ENCODE measurements at places on chromosomes 12 and 14.
A peak's percentile ranks its signal among the peaks of the same experiment; 100 is the strongest.

DNA sequence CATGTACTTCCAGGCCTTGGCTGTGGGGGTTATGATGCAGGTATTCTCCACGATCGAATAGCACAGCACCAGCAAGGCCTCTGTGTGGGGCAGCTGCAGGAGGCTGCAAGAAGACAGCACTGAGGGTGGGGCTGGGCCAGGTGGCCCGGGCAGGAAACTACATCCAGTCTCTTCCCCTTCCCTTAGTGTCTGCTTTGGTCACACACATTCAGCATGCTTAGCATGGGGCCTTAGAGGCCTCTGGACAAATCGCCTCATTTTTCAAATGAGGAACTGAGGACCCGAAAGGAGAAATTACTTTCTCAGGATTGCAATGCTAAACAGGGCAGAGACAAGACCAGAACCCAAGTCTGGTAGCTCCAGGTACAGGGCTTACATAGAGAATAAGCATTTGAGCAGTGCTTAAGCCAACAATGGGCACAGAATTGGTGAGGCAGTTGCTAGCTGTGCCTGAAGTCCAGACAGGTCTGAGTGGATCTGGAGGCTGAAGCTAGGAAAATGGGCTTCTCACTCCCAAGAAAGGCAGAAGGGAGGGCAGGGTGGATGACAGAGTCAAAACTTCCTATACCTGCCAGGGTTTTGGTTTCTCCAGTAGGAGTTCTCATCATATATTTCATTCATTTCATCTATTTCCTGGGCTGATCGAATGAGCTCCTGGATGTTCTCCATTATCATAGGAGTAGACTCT is 3.5 kb downstream of the ACRBP start:
- DNase-seq = no peak

- DNase-seq = no peak
These were observed at the start of gene ST8SIA1 for GRCh38 chr12:22334410-22335100. Gene ST8SIA1 (minus strand): TSS chr12:22334707. CDS start chr12:22334232, 475 bp downstream.

DNA sequence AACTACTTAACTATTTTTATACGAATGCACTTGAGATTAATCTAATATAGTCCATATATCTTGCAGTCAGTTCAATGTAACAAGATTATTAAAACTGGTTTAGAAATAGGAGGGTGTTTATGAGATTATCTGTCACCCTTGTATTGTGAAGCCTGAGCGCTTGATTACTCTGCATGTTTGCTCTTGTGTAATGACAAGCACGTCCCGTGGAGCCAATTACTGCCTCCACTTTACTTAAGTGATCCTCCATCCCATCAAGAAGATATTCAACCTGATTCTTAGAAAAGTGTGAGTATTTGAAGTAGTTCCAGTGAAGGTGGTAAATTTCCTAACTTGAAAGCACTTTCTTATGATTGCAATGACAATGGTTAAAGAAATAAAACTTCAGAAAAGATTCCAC is 415.2 kb upstream of the GARIN6 start:
- DNase-seq = no peak

- no peak for DNase-seq
These were observed 5.0 kb downstream of the CMTM5 start for GRCh38 chr14:23381871-23382270.

DNA sequence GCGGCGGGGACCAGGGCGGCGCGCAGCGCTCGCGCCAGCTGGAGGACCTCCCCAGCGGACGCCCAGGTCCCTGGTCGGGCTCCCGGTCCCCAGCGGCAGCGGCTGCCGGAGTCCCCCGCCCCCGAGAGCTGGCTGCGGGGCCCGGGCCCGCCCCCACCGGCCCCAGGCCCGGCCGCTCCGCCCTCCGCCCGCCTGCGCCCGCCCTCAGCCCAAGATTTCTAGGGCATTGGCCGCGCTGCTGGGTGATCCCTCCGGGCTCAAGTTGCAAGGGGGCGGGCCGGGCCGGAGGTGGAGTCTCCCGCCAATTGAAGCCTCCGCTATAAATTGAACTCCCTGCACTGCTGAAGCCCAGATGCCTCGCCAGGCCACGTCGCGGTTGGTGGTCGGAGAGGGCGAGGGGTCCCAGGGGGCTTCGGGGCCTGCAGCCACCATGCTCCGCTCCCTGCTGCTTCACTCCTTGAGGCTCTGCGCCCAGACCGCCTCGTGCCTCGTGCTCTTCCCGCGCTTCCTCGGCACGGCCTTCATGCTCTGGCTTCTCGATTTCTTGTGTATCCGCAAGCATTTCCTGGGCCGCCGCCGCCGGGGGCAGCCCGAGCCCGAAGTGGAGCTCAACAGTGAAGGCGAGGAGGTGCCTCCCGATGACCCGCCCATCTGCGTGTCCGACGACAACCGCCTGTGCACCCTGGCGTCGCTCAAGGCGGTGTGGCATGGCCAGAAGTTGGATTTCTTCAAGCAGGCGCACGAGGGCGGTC is at the start of gene DIO3:
Gene DIO3, plus strand, starts transcription at position 351 of the 752 bp plus-strand sequence.
- peak; percentile 39 for DNase-seq

DNA sequence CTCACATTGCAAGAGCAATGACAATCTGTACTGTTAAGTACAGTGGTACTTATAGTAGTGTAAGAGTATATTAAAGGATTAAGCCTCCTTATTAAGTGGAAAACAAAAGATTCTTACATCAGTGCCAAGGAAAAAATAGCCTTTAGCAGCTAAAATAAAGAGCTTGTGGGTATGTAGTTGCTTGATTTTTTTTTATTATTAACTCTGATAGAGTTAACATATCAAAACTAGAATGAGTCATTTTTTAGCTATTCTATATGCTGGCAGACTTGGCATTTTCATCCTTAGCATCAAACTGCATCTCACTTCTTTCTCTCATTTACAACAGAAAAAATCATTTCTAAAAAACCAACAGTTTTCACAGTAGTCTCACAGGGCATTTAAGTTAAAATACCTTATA is 86.5 kb downstream of the ATP2B1 start:
- no peak for DNase-seq

DNA sequence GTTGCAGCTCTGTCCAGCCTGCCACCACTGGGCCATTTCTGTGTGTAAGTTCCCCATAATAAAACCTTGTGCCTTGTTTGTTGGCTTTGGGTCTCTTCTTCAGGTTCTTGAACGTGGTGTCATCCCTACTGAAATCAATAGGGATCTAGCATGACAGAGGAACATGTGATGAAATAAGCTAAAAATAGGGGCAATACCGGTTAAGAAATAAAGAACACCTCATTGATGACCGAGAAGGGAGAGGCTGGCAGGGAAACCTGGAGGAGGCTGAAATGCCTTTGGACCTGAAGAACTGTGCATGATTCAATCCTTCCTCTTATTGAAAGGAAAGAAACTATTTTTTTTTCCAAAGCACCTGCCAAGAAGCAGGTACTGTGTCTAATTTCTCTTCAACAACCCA is 172.3 kb downstream of the PPM1H start:
- no peak for DNase-seq

- no peak for DNase-seq
These were observed 7.5 kb upstream of the MSI1 start for GRCh38 chr12:120376416-120376815.

GRCh38 chr14:35986219-35986573 is 160.1 kb downstream of the BRMS1L start:
- no peak for DNase-seq

- DNase-seq = peak; percentile 87
These were observed at the start of gene KCNJ8 for GRCh38 chr12:21774358-21775132. Gene KCNJ8 (minus strand): TSS chr12:21774706. CDS start chr12:21773616, 1,090 bp downstream.

DNA sequence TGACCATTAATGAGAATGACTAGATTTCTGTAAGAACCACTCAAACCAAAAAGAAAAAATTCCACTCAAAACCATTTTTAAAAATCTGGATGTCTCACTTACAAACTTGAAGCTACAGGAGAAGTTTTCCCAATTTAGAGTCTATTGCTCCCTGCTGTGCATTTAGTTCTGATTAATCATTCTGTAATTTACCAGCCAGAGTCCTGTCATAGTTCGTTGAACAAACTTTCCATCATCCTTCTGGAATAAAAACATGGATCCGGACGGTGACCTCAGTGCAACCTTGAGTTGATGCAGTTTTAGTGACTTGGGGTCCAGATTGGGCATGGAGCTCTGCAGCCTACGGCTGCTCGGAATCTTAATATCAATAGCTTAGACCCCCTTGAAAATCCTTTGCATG is 73.4 kb downstream of the PRMT8 start:
- DNase-seq = no peak

- DNase-seq = no peak
These were observed 51.8 kb downstream of the FOXN3 start for GRCh38 chr14:89365061-89365801.

- no peak for DNase-seq
These were observed 1.5 kb upstream of the KRT5 start for GRCh38 chr12:52521568-52522266.
